ENCODE measurements at places on chromosomes 6 and 20. TPM values are rescaled to one million over a fixed set of nuclear protein-coding genes. Genes with fewer than 3 reads are reported as not detected.

GRCh38 chr6:3875486-3875885 lies 26.3 kb downstream of the FAM50B start:
- no peak overlapping the region for H3K27ac ChIP-seq
- no peaks in the 10 kb centered on the region for H3K4me1 ChIP-seq
- no peak for DNase-seq
- no peaks in the 10 kb centered on the region for H3K36me3 ChIP-seq
- H3K27me3 ChIP-seq = no peaks in the 10 kb centered on the region
- no peak overlapping the region for H3K4me3 ChIP-seq

DNA sequence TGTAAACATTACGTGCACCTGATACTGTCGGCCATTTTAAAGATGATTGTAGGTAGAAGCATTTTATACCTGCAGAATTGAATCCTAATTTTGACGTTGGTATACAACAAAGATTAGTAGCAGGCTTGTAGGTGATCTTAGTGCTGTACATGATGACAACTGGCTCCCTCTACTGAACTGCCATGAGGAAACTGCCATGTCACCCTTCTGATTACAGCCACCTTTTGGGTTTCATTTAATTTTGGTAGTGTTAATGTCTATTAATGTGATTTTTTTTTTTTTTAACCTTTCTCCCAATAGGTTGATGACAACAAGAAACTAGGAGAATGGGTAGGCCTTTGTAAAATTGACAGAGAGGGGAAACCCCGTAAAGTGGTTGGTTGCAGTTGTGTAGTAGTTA lies 2.3 kb downstream of the RPS12 start:
- H3K4me3 ChIP-seq = no peak overlapping the region
- no peak overlapping the region for H3K27ac ChIP-seq
- DNase-seq = no peak
- H3K36me3 ChIP-seq = no peaks in the 10 kb centered on the region
- H3K27me3 ChIP-seq = no peaks in the 10 kb centered on the region

GRCh38 chr6:16773362-16773761 lies 12.1 kb upstream of the ATXN1 start:
- H3K4me3 ChIP-seq = no peak overlapping the region
- H3K4me1 ChIP-seq = no peaks in the 10 kb centered on the region
- no peaks in the 10 kb centered on the region for H3K27me3 ChIP-seq
- no peaks in the 10 kb centered on the region for H3K36me3 ChIP-seq
- no peak for DNase-seq

- H3K4me1 ChIP-seq = no peaks in the 10 kb centered on the region
- no peaks in the 10 kb centered on the region for H3K27me3 ChIP-seq
- H3K4me3 ChIP-seq = no peak overlapping the region
- DNase-seq = no peak
Measured at GRCh38 chr6:135088818-135089809, 34.5 kb upstream of the HBS1L start.

- H3K27ac ChIP-seq = no peak overlapping the region
- no peaks in the 10 kb centered on the region for H3K27me3 ChIP-seq
- H3K4me1 ChIP-seq = no peaks in the 10 kb centered on the region
- no peak overlapping the region for H3K4me3 ChIP-seq
- no peak for DNase-seq
- no peaks in the 10 kb centered on the region for H3K36me3 ChIP-seq
Measured at GRCh38 chr6:132648356-132648755, 10.6 kb downstream of the TAAR1 start.

DNA sequence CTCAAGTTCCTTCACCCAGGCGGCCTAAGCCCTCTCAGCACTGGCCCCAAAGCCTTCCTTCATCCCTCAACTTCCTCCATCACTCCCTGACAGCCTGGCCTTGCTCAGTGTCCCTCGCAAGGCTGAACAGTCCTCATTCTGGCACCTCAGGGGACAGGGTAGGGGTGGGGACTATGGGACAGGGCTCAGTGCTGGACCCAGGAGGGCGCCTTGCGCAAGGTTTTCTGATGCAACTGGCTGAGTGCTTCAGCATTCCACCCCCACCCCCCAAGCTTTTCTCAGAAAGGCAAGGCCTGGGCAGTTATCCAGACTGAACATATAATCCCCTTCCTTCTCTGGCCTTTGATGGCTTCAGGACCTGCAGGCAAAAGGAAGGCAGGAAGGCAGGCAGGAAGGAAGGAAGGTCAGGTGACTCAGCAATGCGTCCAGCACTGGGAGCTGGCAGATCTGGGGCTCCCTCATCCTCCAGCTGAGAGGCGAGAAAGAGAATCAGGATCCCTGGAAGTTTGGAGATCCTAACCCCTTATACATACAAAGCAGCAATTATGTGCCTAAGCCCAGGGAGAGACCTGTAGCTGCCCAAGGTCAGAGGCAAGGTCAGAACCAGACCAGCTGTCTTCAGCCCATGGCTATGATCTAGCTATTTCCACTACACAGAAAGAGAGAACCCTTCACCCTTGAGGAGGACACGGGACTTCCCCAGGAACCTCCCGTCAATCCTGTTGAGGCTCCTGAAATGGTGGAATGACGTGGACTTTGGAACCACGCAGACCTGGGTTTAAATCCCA lies 8.6 kb upstream of the TRIB3 start:
- H3K27ac ChIP-seq = peak overlapping the region; percentile 78
- DNase-seq = peak; percentile 71

DNA sequence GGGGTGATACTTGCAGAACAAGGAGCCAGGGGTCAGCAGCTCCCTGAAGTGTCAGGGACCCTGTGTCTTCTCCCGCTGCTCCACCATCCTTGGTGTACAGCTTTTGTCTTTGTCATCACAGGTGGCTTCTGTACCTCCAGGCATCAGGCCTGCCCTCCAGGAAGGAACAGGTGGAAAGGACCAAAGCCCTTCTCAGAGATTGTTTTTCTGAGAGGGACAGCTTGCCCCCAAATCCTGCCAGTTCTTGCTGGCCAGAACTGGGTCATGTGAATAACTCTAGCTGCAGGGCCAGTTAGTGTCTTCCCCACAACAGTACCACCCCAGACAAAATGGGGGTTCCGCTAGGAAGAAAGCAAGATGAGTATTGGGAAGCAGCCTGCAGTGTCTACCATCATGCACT lies 31.4 kb downstream of the SNPH start:
- H3K4me3 ChIP-seq = no peak overlapping the region
- H3K27ac ChIP-seq = no peak overlapping the region
- H3K36me3 ChIP-seq = no peaks in the 10 kb centered on the region
- no peaks in the 10 kb centered on the region for H3K4me1 ChIP-seq

DNA sequence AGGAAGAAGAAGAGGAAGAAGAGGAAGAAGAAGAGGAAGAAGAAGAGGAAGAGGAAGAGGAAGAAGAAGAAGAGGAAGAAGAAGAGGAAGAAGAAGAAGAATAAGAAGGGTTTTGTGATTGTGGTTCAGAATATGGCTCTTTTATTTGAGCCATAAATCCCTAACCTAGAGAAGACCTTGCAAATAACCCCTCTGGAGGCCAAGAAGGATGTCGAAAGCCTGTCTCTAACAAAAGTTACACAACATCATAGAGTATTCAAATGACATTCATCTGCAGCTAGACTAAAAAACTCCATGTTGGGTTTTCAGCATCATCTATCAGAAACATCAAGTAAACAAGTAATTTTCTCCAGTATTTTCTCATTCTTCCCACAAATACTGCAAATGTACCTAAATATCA lies 100.9 kb downstream of the RNASET2 start:
- H3K4me3 ChIP-seq = no peak overlapping the region
- no peaks in the 10 kb centered on the region for H3K36me3 ChIP-seq
- no peaks in the 10 kb centered on the region for H3K27me3 ChIP-seq
- no peak for DNase-seq
- H3K4me1 ChIP-seq = no peaks in the 10 kb centered on the region

Gene VSTM2L
- total RNA-seq = 0.44 TPM

Gene FAM209B
- not detected for total RNA-seq

Gene FILIP1
- total RNA-seq = 4.3 TPM
